Pons (tissue), 1 donor: ENCODE measurements at places on chromosomes 13 and 19.
A peak's percentile ranks its signal among the peaks of the same experiment; 100 is the strongest.

DNA sequence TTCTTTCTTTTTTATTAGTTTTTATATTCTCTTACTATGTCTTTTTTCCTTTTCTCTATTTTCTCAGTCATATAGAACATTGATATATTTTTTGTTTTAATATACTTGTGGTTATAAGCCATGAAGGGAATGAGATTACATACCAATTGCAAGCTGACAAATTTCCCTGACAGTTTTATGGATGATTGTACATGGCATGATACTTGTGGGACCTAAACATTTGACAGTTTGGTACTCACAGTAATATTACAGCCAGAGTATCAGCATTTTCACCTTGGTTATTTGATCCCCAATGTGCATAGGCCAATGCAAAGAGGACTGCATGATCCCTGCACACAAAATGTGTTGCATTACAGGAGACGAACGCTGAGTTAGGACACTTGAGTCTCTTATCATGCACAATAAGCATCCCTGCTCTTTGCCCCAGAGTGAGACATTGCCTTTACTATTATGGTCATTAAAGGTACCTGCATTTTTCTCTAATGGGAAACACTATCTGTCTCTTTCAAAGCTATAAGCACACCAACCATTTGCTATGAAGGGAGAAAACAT is 713.4 kb upstream of the PCDH20 start:
- no peak for DNase-seq

- no peak for DNase-seq
Measured at GRCh38 chr13:113148407-113148806, 10.0 kb upstream of the PROZ start.

DNA sequence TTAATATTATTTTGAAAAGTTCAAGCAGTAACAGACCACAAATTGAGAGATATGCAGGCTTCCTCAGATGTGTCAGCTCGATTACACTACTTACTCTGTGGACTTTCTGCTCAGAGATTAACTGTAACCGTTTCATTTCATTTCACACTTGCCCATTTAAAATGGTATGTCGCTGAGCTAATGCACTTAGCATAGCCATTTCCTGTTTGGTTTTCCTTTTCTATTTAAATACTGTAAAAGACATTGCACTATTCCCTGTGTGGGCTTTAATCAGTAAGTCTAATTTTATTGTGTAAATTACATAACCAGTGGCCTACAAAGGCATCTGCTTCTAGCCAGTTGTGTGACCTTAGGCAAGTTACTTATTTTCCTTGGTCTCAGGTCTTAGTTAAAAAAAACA is 237.6 kb downstream of the LACC1 start:
- DNase-seq, result no peak

GRCh38 chr19:41116261-41116660 is 2.0 kb downstream of the CYP2F1 start:
- DNase-seq, result no peak

- DNase-seq, result no peak
Measured at GRCh38 chr13:80134346-80134745, 206.6 kb downstream of the SPRY2 start.

- no peak for DNase-seq
Measured at GRCh38 chr13:26051657-26052311, at the start of gene SHISA2. Gene SHISA2, minus strand, starts transcription at chr13:26052016. Its CDS starts 1,041 bp downstream, at chr13:26050975.

DNA sequence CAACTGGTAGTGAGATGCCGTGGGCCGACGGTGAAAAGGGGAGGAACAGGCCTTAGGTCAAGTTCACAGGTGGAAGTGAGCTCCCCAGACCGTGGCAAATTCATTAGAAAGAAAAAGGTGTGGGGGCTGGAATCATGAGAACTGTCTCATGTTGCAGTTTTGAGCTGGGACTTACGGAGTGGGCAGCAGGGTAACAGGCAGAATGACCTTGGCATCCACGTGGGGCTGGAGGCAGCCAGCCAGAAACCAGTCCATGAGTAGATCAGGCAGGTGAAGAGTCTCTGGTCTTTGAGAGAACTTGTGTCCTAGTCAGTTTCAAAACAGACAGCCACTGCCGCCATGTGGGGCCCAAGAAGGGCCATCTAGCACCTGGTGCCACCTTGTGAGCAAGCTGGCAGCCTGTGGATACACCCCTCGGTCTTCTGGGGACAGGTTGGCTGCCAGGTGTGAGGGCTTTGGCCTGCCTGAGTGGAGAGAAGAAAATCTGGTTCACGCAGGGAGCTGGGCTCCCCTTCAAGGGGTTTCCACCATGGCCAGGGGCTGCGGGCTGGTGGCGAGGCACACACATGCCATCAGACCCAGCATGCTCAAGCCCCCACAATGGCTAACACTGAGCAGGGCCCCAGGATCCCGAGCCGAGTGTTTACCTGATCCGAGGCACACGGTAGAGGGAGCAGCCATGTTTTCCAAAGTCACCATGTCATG is 23.9 kb downstream of the TSSK6 start:
- no peak for DNase-seq

DNA sequence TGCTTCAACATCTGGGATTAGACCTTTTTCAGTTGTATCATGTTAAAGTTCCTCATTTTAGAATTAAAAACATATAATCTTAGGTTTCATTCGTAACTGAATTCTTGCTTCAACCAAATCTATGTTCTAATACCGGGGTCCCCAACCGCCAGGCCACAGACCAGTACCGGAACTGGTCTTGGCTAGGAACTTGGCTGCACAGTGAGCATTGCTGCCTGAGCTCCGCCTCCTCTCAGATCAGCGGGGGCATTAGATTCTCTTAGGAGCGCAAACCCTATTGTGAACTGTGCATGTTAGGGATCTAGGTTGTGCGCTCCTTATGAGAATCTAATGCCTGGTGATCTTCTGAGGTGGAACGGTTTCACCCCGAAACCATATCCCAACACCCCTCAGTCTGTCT is 19.2 kb downstream of the ITM2B start:
- no peak for DNase-seq

GRCh38 chr13:30991922-30992321 is 59.5 kb downstream of the TEX26 start:
- DNase-seq, result no peak

- no peak for DNase-seq
Measured at GRCh38 chr13:44153496-44153895, 220.1 kb upstream of the SERP2 start.

DNA sequence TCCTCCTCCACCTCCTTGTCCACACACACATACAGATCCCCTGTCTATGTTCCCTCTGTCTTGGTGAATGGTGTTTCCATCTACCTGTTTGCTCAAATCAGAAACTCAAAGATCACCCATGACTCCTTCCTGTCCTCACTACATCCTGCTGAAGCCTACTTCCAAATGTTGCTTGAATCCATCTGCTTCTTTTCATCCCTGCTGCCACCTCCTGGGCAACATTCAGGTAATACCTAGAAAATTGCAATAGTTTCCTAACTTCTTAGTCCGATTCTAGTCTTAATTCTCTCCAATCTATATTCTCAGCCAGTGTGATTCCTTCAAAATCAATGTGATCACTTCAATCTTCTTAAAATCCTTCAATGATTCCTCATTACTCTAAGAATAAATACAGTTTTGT is 155.5 kb upstream of the STARD13 start:
- DNase-seq, result no peak

- DNase-seq, result no peak
Measured at GRCh38 chr19:40603071-40603388, 1.9 kb downstream of the LTBP4 start.

- no peak for DNase-seq
Measured at GRCh38 chr13:95083758-95084157, 217.5 kb downstream of the ABCC4 start.

- no peak for DNase-seq
Measured at GRCh38 chr19:16428372-16429036, 43.3 kb downstream of the EPS15L1 start.

GRCh38 chr13:99218545-99218944 is 17.9 kb downstream of the UBAC2 start:
- peak; percentile 49 for DNase-seq

DNA sequence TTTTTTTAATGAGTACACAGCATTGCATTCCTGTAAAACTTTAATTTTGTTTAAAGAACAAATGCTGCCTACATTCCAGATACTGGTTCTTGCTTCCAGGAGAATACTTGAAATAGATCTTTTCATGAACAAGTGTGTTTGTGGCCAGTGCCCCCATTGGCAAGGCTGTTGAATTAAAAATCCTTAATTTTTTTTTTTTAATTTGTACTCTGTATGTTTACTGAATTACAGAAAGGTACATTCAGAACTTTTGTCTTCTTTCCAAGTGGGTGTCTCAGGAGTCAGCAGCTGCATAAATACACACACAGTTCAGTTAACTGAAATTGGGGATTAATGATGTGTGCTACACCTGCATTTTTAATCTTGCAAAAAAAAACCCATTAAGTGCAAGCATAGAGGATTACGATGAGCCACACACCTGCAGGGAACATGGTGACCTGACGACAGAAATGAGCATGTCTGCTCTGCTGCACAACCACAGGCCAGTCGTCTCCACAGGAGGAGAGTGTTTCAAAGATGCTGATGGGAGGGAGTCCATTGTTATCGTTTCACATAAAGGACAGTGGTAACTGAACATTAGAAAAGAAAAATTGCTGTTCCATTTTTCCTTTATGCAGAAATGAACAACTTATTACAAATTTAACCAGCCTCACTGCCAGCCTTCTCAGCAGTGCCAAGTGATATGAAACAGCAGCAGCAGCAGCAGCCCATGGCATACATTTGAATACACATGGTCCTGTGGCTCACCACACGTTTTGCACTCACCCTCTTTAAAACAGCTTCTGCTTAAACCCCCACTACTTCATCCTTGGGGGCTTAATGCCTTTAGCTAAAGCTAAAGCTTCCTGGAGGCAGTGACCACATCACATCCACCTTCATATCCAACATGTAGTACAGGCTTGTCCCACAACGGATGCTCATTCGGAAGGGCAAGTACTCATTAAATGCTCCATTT is 72.3 kb upstream of the RFC3 start:
- DNase-seq, result no peak

DNA sequence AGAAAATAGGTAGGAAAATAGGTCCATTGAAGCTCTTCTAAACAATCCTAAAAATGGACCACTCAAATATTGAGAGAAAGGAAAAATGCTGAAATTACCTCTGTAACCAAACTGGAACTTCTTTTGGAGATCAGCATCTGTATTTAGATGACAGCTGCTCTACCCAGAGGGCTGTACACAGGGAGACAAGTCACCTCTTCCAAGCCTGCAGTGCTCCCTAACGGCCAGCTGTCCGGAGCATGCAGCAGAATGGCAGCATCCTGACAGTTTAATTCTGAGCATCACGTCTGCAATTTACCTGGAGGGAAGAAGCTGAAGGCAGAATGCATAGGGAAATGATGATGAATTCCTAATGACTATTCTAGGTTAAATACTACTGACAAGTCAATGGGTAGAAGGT is 62.8 kb upstream of the DIAPH3 start:
- DNase-seq, result peak; percentile 13

- no peak for DNase-seq
Measured at GRCh38 chr13:112003396-112003795, 63.6 kb upstream of the SOX1 start.

GRCh38 chr13:39224671-39225240 is 186.5 kb downstream of the NHLRC3 start:
- no peak for DNase-seq

- no peak for DNase-seq
Measured at GRCh38 chr13:46795321-46795720, 1.6 kb downstream of the ESD start.

DNA sequence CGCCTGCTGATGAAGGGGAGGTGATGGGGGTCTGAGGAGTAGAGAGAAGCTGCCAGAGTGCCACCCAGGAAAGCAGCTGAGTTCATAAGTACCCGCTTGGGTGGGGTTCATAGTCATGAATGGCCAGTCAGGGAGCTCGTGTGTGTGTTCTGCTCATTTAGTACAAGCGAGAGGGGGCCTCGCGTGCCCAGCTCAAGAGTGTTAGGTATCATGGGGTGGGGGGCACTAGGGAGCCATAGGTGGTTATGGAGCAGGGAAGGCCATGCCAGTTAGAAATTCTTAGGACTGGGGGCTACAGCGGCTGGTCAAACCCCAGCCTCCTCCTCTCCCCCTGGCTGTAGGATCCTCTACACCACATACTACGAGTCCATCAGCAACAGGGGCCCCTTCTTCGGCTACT is 46.8 kb downstream of the CD320 start:
- DNase-seq, result no peak

GRCh38 chr13:39688699-39689405 is 33.4 kb downstream of the COG6 start:
- DNase-seq, result no peak

DNA sequence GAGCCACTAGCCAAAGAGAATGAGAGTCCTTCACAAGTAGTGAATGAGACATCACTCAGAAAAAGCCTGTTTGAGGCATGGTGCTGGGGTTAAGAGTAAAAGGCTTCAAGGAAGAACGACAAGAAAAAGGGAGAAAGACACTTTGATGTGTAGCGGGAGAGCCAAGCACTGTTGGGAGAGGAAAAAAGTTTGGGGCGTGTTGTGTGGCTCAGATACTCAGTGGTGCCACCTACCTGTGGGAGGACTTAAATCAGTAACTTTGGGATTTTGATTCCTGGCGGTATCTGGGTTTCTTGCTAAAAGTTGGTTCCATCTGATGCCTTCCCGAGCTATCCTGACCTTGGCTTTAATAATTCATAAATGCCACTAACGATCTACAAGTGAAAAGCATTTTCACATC is 12.3 kb downstream of the ELSPBP1 start:
- DNase-seq, result no peak

- peak; percentile 96 for DNase-seq
Measured at GRCh38 chr13:98921786-98922185, 56.1 kb downstream of the DOCK9 start.

GRCh38 chr19:54482889-54483288 is 9.8 kb upstream of the CDC42EP5 start:
- no peak for DNase-seq

DNA sequence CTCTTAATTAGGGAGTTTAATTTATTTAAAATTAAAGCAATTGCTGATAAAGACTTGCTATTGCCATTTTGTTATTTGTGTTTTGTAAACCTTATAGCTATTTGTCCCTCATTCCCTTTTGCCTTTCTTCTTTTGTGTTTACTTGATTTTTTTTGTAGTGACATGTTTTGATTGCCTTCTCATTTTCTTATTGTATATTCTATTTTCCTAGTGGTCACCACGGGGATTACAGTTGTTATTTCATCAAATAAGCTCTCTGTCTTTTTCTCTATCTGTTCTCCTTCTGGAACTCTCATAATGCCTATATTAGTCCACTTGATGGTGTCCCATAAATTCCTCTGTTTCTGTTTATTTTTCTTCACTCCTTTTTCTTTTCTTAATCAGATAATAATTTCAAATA is 64.4 kb upstream of the FRY start:
- no peak for DNase-seq

DNA sequence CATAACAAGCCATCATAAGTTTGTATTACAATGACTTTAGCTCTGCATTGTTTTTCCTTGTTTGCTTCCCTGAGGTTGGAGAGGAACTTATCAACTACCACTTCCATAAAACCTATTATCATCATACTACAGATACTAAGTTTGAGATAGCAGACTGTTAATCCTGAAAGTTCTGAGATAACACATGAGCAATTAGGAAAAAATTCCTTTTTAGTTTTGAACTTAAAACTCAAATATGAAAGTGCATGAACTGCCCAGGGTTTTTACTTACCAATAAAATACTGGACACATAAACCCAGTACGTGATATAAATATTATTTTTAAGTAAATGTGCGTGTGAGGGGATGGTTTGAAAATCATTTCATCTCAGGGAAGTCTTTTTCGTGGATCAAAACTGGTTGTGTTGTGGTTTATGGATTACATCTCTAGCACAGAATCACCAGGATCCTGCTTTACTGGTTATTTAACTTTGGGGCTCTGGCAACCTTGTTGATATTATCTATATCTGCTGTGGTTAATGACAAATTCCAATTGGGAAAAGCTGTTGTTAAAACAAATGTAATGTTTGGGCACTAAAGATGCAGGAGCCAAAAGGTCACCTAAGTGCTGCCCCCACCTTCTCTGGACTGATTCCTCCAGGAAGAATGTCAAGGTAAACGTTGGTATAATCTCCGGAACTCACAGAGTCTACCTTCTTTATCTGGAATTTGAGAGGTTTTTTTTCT is 12.4 kb downstream of the CDX2 start:
- DNase-seq, result no peak
